ENCODE measurements at places on chromosomes 16 and 17. TPM values are rescaled to one million over a fixed set of nuclear protein-coding genes. Genes with fewer than 3 reads are reported as not detected.

The TP53TG3F gene
- under 0.01 TPM for total RNA-seq

The BCO1 gene
- not detected for total RNA-seq

The RHBDL3 gene
- total RNA-seq = 0.33 TPM

The HAS3 gene
- 0.67 TPM for total RNA-seq

The COX6A2 gene
- not detected for total RNA-seq

The TERB1 gene
- 0.46 TPM for total RNA-seq

The KRTAP9-2 gene
- not detected for total RNA-seq

The SPATA22 gene
- total RNA-seq = 0.69 TPM

The KRT14 gene
- total RNA-seq = under 0.01 TPM

The HP gene
- total RNA-seq = not detected

The AATK gene
- 82.9 TPM for total RNA-seq

The RTN4RL1 gene
- 0.36 TPM for total RNA-seq

The B4GALNT2 gene
- not detected for total RNA-seq

The EPN3 gene
- not detected for total RNA-seq

The NPIPB4 gene
- total RNA-seq = 36.5 TPM

The RNF151 gene
- total RNA-seq = not detected

The TEKT1 gene
- total RNA-seq = not detected

The CTRB1 gene
- total RNA-seq = not detected

The NTN3 gene
- 0.34 TPM for total RNA-seq

The RHBDL1 gene
- total RNA-seq = 0.33 TPM

The TBC1D16 gene
- total RNA-seq = 459 TPM

The CIBAR2 gene
- total RNA-seq = not detected

The BAIAP3 gene
- total RNA-seq = not detected

The CDRT15L2 gene
- not detected for total RNA-seq

The TMC6 gene
- 77.3 TPM for total RNA-seq

The ANKS4B gene
- total RNA-seq = not detected

The CDK3 gene
- 1.4 TPM for total RNA-seq

The SHPK gene
- 19.7 TPM for total RNA-seq

The KRTAP9-7 gene
- not detected for total RNA-seq

The NEUROD2 gene
- not detected for total RNA-seq
